NB4 (cell line): ENCODE measurements at places on chromosomes 16 and 17.

DNA sequence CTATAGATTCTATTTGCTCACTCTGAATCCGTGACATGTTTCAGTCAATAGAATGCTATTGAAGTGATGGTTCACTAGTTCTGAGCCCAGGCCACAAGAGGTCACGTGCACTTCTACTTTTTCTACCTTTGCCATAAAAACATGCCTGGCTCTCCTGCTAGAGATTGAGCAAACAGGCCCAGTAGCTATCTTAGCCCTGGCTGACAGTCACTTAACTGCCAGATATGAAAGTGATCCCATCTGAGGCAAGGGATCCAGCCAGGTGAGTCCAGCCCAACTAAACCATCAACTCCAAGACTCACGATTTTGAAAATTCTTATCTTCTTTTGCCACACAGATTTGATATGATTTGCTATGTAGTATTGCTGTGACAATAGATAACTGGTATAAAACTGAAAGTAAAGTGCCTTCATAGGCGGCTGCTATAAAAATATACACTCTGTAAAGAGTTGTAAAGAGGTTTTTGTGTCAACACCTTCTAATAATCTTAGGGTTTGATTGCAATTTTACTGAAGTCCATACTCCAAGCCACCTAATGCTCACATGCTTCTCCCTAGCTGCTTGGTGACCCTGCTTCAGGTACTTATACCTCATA is 937.7 kb upstream of the SOX9 start:
- no peak for DNase-seq

DNA sequence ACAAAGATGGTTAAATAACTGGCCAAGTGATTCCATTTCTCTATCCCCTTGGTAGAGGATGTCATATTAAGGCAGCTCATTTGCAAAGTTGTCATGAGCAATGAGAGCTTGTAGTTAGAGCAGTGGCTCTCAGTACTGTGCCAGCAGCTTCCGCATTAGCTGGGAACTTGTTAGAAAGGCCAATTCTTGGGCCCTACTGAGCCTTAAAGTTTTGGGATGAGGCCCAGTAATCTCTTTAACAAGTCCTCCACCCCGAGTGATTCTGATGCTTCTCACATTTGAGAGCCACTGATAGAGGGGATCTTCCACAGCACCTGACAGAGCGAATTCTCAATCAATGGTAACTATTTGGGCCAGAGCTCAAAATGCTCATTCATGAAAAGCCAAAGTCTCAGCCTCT is 20.2 kb upstream of the CCL1 start:
- DNase-seq, result no peak

DNA sequence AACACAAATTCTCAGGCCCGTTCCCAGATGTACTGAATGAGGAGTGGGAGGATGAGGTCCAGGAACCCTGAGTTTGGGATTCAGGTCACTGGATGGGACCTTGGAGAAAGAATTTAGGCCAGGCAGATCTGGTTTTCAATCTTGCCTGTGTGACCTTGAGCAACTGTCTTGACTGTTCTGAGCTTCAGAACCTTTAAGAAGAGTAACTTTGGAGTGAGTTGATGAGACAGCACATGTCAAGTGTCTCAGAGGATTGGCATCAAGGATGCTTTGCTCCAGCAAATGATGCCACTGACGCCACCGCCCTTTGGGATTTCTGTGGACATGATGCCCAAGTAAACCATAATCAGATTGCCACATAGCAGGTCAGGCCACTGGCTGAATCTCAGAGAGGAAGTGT is 56.2 kb upstream of the DNAJA2 start:
- DNase-seq, result peak; percentile 53

DNA sequence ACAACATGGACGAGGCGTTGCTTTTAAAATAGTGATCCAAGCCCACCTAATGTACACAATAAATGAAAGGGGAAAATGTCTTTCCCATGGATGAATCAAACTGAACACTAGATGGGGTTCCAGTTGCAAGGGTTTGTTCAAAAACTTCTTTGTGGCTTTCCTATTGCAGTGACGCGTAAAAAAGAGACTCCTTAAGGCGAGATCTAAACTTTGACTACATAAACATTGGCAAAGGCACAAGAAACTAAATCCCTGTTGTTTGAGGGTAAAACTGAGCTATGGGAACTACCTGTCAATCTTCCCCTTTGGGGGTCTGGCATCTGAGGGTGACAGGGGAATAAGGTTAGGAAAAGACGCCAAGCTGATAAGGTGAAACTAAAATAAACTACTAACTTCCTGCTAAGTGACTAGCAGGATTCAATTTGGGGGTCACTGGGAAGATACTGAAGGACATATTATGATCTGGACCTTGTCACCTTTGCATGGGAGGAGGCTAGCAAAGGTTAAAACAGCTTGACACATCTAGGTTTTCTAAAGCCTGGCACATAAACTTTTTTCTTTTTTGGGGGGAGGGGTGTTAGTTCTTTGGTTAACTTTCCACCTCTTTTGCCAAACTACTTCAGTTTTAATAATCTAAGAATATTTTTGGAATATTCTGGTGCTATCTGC is 4.7 kb downstream of the SALL1 start:
- peak; percentile 46 for DNase-seq

DNA sequence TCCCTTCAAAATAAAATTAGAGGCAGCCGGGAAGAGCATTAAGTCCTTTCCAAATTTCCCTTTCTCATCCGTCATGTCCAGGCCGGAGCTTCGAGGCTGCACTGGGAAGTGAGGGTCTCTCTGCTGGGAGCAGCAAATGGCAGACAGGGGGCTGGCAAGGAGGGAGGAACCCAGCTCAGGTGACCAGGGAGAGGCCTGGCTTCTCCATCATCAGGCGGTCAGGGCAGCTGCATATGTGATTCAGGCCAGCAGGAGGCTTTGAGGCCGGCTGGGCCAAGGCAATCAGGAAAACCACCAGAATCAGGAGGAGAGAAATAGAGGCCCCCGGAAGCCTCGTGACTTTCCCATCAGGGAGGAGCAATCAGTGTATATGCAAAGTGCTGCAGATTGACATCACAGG is 85.0 kb upstream of the RPL38 start:
- DNase-seq, result no peak

DNA sequence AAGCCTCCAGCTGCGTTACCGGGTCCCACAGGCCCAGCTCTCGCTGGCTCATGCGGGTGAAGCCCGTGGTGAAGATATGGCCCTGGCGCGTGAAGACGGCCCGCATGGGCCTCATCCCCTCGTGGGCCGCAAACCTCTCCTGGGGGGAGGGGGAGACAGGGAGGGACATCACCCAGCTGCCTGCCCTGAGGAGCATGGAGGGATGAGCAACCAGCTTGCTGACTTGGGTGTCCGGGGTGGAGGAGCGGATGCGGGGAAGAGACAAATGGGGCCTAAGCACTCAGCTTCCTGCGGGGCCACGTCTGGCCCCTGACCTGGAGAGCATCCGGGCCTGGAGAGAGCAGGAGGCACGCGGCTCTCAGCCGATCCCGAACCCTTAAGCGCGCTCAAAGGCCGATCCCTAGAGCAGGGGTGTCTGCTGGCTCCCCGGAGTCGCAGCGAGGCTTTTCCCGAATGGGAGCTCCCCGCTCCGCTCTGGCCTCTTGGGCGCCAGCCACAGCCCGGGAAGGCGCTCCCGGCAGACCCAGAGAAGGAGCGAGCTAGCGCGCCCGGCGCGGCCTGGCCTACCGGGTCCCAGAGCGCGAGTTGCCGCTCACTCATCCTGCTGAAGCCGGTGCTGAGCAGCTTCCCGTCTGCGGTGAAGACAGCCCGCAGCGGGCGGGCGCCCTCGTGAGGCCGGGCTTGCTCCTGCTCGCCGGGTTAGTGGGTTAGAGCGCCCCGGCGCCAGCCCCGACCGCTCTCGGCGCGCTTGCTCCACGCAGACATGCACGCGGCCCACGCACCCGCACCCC is 5.0 kb downstream of the CORO6 start:
- peak; percentile 93 for DNase-seq

DNA sequence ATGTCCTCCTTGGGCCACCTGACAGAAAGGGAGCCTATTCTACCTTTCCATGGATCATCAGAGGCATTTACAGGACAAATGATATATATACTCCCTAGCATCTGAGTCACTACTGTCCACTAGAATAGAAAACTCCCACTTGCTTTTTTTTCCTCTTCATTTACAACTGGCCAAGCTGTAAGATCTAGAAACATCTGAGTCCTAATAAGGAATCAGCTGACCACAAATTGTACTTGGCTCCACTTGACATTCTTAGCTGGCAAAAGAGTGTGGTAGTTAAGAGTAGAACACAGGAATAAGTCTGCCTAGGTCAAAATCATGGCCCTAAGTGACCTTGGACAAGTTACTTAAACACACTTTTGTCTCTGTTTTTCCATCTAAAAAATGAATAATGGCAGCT is 5.2 kb downstream of the RUSF1 start:
- no peak for DNase-seq

DNA sequence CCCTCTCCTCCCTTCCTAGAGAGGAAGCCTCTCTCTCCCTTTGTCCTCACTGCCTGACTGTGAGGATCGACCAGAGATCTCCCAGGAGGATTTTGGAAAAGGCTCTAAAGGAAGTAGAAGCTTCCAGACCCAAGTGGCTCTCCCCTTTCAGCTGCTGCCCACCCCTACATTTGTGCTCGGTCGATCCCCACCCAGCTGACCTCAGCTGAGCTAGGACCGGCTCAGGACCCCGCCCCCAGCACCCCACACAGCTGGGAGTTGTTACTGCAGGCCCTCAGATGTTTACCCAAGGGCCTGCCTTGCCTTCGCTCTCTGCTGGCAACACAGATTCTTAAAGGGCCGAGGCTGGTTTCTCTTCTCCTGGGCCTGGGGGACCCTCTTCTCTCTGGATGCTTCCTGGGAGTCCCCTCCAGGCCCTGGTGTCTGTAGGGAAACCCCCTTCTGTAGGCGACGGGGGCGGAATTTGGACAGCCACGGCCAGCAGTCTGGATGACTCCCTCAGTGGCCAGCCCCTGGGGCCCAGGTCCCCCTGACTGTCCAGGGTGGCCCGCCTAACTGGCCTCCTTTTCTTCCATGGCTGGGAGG is 26.9 kb upstream of the TIMP2 start:
- DNase-seq, result no peak

DNA sequence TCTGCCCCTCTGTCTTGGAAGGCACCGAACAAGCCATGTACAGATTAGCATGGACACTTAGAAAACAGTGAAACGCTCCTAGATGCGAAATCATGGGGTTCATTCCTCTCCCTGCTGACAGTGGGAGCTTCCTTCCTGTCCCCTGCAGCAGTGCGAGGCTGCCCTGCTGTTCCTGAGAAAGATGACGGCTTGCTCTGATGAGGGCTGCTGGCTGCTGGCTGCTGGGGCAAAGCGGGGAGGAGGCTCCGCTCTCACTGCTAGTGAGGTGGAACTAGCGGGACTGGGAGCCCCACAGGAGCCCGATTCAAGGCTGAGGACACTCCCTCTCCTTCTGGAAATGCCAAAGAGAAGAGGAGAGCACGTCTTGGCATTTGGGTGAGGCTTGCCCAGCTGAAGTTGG is 25.9 kb upstream of the CACNG4 start:
- no peak for DNase-seq

GRCh38 chr16:66443269-66443652 is 16.2 kb downstream of the BEAN1 start:
- DNase-seq, result no peak

DNA sequence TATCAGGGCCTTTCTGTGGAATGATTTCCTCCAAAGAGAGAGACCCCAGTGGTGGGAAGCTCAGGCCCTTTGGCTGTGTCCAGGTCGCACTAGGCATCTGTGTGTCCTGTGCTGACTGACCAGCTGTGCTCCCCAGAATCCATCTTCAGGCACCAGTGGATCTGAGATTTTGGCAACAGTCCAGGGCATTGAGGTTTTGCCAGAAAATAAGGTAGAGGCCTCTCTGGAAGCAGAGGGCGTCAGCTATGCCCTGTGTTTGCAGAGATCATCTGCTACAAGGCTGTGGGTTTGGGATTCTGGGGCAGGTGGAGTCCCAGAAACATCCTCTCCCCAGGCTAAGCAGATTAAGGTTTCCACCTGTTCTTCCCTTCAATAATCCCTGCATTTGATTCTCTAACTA is 57.5 kb upstream of the TOB1 start:
- no peak for DNase-seq

DNA sequence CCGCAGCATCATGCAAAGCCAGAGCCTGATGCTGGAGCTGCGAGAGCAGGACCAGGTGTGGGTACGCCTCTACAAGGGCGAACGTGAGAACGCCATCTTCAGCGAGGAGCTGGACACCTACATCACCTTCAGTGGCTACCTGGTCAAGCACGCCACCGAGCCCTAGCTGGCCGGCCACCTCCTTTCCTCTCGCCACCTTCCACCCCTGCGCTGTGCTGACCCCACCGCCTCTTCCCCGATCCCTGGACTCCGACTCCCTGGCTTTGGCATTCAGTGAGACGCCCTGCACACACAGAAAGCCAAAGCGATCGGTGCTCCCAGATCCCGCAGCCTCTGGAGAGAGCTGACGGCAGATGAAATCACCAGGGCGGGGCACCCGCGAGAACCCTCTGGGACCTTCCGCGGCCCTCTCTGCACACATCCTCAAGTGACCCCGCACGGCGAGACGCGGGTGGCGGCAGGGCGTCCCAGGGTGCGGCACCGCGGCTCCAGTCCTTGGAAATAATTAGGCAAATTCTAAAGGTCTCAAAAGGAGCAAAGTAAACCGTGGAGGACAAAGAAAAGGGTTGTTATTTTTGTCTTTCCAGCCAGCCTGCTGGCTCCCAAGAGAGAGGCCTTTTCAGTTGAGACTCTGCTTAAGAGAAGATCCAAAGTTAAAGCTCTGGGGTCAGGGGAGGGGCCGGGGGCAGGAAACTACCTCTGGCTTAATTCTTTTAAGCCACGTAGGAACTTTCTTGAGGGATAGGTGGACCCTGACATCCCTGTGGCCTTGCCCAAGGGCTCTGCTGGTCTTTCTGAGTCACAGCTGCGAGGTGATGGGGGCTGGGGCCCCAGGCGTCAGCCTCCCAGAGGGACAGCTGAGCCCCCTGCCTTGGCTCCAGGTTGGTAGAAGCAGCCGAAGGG is 24.2 kb downstream of the C1QTNF1 start:
- no peak for DNase-seq
